Ecto neural progenitor cell (in vitro differentiated cells): ENCODE measurements at places on chromosomes 3 and 15.

DNA sequence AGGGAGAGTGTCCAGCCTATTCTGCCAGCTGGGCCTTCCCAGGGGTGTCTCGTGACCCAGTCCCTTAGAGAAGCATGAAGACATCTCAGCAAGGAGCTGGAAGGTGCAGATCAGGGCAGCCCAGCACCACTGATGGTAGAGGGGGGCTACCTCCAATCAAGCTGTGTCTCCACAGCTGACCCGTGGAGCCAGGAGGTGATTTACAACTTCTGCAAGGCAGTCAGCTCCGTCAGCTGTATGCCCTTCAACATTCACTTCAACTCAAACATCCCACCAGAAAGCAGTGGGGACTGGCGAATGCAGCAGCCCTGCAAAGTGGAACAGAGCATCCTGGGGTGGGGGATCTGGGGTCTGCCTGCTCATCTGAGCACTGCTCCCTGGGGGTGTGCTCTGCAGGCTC is 32.6 kb upstream of the FRG2C start:
- no peak for DNase-seq

DNA sequence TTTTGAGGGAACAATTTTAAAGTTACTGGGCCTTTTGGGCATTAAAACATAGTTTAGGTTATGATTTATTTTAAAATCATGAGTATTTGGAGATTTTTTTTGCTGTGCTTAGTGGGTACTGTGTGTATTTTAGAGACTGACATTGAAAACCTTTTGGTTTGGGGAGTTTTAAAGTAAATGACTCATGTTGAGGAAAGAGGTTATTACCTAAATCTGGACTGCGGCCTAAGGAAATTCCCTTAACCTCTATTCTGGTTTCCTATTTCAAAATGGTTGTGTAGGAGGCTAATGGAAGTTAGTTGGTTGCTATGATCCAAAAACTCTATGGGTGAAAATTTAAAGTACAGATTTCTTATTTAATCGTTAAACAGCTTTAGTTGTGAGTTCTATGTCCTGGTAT is 57.3 kb upstream of the DPH6 start:
- no peak for DNase-seq

DNA sequence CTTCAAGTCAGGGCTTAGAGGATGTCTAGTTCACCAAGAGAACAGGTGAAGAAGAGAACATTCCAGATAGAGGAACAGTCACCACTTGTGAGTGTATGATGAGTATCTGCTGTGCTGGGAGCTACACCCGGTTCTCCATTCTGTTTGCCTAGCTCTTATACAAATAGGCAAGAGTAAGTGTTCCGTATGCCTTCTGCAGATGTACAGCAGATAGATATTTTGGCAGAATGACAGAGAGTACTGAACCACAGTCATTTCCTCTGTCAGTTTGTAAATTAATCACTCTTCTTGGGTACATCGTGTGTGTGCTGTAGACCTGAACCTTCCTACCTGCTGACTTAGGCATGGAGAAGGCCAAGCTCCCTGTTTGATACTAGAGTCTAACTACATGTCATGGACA is 108.3 kb upstream of the CTDSPL start:
- DNase-seq = no peak

DNA sequence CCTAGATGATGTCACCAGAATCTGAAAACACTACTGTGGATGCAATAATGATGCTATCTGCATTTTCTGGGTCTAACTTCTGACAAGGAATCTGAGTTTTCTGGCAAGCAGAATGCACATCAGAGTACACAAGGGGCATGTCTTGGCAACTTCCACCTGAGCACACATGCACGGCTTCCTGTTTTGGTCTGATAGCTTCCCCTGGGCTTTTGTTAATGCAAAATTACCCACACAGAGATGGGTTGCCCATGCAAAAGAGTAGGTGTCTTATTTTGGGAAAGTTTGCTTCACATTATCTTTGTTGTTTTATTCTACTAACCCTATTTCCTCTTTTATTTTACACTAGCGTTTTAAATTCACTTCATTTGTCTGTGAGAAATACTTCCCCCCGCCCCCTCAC is 74.2 kb upstream of the SATB1 start:
- DNase-seq = no peak

DNA sequence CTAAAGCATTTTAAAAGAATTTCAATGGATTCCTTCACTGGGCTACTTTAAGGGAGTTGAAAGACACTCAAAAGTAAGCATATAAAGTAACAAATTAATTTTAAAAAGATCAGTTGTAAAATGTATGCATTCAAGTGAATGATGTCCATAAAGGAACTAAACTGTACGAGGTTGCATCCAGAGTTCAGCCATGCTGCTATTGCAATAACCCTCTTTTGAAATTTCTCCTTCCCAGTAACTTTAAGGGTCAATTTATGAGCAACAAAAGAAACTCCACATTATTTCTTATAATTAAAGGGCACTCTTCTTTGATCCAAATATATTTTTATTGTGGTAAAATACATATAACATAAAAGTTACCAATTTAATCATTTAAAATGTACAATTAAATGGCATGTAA is 22.9 kb downstream of the BTLA start:
- no peak for DNase-seq

- DNase-seq = no peak
These were observed 710 bp downstream of the MECOM start for GRCh38 chr3:169662843-169663160.

DNA sequence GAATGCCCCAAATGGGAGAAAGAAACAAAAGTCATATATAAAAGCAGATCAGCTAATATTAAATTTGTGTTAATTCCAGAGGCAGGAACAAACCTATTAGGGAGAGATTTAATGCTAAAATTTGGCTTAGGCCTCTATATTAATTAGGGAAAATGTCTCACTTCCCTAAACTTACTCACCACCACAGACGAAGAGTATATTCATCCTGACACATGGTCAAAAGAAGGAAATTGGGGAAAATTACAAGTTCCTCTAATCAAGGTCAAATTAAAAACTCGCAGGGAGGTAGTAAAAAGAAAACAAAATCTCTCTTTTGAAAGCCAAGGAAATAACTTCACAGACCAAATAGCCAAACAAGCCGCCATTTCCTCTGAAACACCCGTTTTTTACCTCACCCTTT is 32.2 kb downstream of the GRM2 start:
- DNase-seq = no peak

GRCh38 chr15:70262171-70262570 is 164.5 kb upstream of the TLE3 start:
- DNase-seq = no peak

DNA sequence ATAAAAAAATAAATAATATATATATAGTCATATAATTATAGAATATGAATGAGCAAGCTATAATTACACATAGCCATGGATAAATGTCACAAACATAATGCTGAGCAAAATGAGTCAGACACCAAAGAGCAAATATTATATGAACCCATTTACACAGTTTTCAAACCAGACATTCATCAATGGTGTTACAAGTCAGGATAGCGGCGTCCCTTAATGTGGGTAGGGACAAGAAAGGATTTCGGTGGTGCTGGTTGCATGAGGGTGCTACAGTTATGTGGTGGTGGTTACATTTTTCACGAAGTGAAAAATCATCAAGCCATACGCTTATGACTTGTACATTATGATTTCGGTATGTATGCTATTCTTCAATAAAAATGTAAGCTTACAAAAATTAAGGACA is 100.5 kb downstream of the HMG20A start:
- DNase-seq = no peak

DNA sequence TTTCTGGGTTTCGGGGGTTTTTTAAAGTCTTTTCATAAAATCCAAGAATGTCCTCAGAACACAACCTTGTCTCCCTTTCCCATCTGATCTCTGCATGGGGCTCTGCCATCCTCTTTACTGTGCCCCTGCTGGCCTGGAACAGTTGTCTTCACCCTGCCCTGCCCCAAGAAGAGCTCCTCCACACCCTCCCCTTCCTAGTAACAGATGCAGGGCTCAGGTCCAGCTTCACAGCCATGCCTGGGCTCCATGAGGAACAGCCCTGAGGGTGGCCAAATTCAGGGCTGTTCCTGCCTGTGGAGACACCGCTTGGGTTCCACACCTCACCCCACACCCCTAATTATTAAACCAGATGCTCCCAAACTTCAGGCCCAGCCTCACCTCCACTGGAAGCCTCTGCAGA is 12.9 kb upstream of the ULK3 start:
- DNase-seq = no peak

- DNase-seq = no peak
These were observed 1.8 kb downstream of the PRR23E start for GRCh38 chr3:127194601-127195187.

DNA sequence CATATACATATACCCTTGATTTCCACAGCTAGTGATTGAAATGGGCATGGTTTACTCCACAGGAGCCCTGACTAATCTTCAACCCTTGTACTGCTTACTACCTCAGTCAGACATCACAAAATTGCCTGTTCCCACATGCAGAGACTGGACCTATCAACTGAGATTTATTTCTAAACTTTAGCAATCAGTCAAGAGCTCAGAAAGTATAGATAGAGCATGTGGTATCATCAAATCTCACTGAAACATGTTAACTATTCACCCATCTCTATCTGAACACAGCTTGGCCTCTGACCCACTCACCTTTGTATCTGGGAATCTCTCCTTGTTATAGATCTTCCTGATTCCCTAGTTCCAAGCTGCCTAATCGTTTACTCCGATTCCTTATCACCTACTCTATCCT is 14.6 kb downstream of the ADAM10 start:
- DNase-seq = no peak

DNA sequence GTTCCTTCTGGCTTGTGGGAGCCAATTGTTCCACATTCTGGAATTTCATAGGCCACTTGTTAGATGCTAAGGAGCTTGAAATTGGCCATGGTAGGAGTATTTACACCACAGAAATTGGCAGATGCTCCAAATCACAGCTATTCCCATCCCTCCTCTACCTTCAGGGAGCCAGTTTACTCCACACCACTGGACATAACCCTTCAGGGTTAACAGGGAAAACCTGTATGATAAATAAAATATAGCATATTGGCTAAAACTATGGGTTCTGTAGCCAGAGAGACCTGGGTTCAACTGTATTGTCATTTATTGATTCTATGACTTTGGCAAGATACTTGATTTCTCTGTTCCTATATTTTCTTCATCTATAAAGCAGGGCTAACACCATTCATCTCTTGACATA is 384.2 kb upstream of the PROK2 start:
- no peak for DNase-seq
